ENCODE measurements at places on chromosomes 7 and 10.

GRCh38 chr10:3570855-3571266, 214.1 kb downstream of the KLF6 start:
- no peak for DNase-seq

DNA sequence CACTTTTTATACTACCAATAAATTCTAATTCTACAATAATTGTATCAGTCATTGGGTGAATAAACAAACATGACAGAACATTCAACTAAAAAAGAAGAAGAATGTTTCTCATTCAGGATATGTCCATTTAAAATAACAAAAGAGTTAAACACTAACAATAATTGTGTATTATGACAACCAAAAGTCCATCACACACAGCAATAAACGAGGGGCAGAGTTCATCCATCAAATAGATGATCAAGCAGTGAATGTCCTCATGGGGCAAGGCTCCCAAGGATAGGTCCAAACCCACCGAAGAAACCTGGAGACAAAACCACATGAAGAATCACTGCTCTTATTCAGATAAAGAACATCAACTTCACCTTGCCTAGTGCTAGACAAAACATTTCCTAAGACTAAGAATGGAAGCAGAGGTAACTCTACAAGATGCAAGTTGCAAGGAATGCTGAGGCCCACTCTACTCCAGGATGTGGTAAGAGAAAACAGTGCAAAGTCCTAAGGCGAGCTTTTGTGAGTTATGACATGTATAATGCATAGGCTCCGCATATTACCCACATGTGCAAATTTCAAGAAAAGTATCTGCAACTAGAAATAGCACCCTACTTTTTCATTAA, 115.1 kb downstream of the PARD3 start:
- DNase-seq, result no peak

DNA sequence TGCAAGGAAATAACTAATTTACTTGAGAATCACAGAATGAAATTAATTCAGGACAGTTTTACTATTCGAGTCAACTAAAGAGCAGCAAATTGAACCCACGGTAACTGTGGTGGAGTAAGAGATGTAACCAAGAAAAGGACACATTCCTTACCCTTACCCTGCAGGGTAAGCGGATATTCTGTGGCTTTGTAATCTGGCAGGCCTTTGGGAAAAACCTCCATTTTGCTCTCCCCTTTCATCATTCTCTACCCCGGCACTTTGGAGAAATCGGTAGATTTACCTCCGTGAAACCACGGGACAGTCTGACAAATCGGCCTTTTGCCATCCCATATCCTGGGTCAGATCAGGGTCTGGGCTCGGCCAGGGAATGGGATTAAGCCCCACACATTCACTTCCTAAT, 18.4 kb downstream of the RCC1L start:
- no peak for DNase-seq

GRCh38 chr7:51121931-51122425, 194.6 kb downstream of the COBL start:
- no peak for DNase-seq

DNA sequence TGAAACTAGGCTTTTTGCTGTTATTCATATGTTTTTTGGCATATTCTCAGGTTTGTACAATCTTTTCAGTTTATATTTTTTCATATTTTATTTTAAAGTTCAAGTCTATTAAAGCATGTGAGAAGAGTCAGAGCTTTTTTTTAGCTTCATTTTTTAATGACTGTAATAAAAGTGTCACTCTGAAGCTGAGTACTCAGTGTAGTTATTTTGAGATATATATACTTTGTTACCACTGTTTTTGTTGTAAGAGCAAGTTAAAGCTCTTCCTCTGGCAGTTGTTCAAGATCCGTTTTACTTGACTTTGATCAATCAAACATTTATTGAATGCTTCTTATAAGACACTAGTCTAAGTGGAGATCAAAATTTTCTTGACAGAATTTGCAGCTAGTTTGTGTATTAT, 37.5 kb downstream of the CASD1 start:
- no peak for DNase-seq

All from cortex of kidney (tissue), 1 donor.